Activated T-cell treated with anti-CD3 and anti-CD28 coated beads, Interleukin-2, amount 50 U/mL, for 48 hours (primary cell): ENCODE measurements at places on chromosomes 2 and 18.

GRCh38 chr2:240420206-240421104 is 15.0 kb upstream of the GPC1 start:
- DNase-seq: no peak

- no peak for DNase-seq
These were observed 14.2 kb downstream of the MTX2 start for GRCh38 chr2:176283291-176284068.

GRCh38 chr2:157866202-157866601 is 9.9 kb downstream of the ACVR1 start:
- no peak for DNase-seq

GRCh38 chr2:69180227-69180626 is 167.2 kb downstream of the ANTXR1 start:
- no peak for DNase-seq

GRCh38 chr2:233015019-233015645 is 2.1 kb upstream of the NGEF start:
- no peak for DNase-seq

DNA sequence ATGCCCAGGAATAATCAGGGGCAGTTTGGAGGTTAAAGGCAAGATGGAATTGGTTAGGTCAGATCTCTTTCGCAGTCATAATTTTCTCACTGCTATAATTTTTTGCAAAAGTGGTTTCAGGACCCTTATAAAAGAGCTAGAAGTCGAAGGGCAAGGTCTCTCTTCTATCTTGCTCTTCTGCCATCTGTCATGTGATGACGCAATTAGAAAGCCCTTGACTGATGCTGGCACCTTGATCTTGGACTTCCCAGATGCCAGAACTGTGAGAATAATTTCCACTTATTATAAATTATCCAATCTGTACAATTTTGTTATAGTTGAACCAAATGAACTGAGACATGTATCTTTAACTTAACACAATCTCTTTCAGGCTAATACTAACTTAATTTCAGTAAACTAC is 6.3 kb upstream of the RALBP1 start:
- DNase-seq: no peak

DNA sequence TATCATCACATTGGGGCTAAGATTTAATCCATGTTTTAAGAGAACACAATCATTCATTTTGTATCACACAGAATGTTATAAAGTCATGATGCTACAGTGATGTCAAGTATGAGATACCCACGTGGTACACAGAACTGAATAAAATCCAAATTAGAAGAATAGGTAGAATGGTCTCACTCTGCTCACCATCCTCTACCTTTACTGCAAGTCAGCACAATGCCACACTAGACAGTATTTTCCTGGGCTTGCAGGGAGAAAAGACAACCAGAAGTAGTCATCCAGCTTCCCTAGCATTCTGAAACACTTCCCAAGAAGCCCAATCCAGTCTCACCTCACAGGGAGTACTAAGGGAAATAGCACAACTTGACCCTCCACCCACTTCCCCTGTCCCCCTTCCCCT is 856.2 kb upstream of the NRXN1 start:
- no peak for DNase-seq

GRCh38 chr18:34805878-34806351 is 95.8 kb downstream of the DTNA start:
- DNase-seq: no peak

- DNase-seq: no peak
These were observed 59.5 kb upstream of the RBM44 start for GRCh38 chr2:237739101-237739500.

- no peak for DNase-seq
These were observed 144.9 kb downstream of the ATP9B start for GRCh38 chr18:79214056-79214455.

DNA sequence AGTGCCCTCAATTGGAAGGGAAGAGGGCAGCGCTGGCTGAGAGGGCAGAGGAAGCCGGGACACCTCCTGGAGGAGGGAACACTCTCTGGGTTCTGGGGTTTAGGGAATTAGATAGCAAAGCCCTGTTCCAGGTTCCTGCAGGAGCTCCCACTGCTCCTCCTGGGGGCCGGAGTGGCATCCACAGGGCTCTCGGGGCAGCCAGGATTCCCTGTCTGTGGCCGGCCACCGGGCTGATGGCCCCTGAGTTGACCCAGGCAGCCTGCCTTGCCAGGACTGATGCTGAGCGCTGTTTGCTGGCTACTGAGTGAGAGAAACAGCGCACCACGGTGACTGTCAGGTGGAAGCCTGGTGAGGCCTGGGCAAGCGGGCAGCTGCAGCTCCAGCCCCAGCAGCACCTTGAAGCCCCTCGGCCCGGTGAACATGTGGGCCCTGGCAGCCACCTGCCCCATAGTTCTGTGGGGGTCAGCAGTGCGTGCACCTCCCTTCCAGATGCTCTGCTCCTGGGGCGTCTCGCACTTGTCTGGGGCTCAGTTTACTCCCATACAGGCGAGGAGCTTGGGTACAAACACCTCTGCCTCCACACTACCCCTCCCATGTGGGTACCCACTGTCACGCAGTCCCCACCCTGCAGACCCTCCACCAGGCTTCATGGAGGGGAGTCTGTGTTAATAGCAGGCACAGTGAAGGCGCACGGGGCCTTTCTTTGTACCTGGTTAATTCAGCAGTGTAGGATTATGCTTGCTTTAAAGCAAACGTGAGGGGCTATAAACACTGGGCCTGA is 7.7 kb upstream of the ALLC start:
- no peak for DNase-seq
